ENCODE measurements at places on chromosomes 2 and 18.

- DNase-seq: no peak
These were observed 2.1 kb downstream of the TMEM247 start for GRCh38 chr2:46481198-46482193.

GRCh38 chr2:189163889-189164288 is 15.7 kb downstream of the COL5A2 start:
- no peak for DNase-seq

GRCh38 chr18:70288171-70288850 is 534 bp upstream of the SOCS6 start:
- DNase-seq: no peak

GRCh38 chr2:64145714-64146113 is 1.5 kb upstream of the PELI1 start:
- DNase-seq: no peak

GRCh38 chr2:12169721-12170120 is 423.3 kb downstream of the LPIN1 start:
- no peak for DNase-seq

GRCh38 chr2:102103992-102104871 is 38.3 kb upstream of the IL1R1 start:
- peak; percentile 32 for DNase-seq

GRCh38 chr18:48786455-48787202 is 164.1 kb downstream of the SMAD7 start:
- DNase-seq: no peak

GRCh38 chr2:221134718-221135117 is 437.4 kb downstream of the EPHA4 start:
- DNase-seq: no peak

GRCh38 chr2:20868377-20868776 is 45.5 kb upstream of the LDAH start:
- no peak for DNase-seq

- peak; percentile 78 for DNase-seq
These were observed 21.2 kb downstream of the TEX44 start for GRCh38 chr2:231613663-231614558.

DNA sequence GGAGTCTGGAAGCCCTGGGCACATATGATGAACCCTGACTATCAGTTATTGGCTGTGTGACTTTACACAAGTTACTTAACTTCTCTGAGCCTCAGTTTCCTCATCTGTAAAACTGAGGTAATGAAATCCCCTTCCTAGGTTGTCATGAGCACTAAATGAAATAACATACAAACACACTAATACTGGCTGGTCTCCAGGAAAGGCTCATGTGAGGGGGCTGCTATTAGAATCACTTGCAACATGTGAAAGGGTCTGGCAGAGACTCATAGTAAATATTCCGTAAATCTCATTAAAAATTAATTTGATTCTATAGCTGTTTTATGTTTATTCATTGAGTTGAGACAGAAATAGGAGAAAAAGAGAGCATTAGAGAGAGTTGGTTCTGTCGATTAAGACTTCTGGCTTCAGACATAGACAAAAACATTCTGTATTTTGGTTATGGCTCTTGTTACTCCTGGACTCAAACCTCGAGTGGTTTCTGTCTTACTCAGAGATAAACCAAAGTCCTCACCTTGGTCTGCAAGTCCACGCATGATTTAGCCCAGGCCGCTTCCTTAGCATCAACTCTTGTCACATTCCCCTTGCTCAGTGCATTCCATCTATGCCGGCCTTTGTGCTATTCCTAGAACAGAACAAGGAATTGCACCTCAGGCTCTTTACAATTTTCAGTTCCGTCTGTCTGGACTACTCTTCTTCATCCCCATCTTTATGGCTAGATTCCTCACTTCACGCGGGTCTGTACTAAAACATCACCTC is 139.1 kb downstream of the NXPH2 start:
- DNase-seq: no peak

GRCh38 chr2:160308915-160309314 is 108.8 kb upstream of the ITGB6 start:
- no peak for DNase-seq

DNA sequence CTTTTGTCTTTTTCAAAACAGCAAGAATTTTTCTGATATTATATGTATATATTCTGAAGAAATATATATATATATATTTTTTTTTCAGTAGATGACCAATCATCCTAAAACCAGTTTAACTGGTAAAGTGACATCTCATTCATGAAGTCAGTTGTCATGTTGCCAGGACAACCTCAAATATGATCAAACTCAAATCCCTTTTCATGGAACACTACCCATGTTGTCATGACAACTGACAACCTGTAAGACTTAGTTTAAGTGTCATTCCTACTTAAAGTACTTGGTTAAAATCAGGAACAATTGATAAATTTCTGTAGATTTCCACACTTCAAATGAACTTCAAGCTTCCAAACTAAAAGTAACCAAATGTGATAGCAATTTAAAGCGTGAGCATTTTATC is 101.8 kb upstream of the ERBB4 start:
- DNase-seq: no peak

- no peak for DNase-seq
These were observed 10.9 kb upstream of the INO80D start for GRCh38 chr2:206096876-206097275.

DNA sequence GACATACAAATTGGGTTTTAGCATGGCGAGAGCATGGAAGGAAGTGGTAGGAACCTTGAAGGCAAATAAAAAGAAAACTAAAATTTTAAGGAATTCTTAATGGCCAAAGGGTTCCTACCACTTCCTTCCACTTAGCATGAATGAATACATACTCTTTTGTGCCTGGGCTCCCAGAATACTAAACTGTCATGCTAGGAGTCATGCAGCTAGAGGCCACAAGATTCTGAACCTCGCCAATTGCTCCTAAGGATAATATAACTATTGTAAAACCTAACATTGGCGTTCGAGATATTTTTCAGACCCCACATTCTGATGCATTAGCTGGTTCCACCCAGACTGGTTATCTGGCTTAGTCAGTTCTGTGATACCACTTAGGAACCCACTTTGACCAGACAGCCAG is 38.6 kb upstream of the ARHGAP25 start:
- no peak for DNase-seq

DNA sequence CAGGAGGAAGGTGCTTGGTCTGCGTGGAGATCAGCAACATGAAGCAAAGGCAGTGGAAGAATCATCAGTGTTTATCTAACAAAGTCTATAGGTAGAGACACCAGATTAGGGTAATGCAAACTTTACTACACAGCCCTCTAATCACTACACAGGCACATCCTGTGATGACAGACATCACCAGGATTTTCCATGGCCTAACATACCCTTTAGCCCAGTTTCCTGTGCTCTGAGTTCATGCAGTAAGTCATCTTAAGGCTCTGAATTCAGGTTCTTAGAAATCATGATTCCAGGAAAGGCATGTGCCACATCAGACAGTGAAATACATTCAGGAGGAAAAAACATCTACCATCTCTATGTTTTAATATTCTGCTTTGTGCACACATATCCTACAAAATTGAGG is 708.5 kb upstream of the SLC8A1 start:
- no peak for DNase-seq

GRCh38 chr2:9782197-9782719 is 61.0 kb upstream of the TAF1B start:
- DNase-seq: no peak

DNA sequence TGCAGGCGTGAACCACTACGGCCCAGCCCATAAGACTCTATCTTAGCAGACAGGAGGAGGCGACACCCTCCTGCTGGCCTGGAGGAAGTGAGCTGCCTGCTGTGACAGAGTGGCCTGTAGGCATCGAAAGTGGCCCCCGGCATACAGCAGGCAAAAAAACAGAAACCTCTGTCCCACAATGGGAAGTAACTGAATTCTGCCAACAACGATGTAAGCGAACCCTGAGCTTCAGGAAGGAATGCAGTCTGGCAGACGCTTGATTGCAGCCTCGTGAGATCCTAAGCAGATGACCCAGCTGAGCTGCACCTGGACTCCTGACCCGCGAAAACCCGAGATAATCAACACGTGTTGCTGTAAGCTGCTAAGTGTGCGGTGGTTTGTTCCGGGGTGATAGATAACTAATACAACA is 13.6 kb downstream of the MRO start:
- DNase-seq: no peak

- no peak for DNase-seq
These were observed 4.4 kb downstream of the ANKRD23 start for GRCh38 chr2:96839293-96839874.

DNA sequence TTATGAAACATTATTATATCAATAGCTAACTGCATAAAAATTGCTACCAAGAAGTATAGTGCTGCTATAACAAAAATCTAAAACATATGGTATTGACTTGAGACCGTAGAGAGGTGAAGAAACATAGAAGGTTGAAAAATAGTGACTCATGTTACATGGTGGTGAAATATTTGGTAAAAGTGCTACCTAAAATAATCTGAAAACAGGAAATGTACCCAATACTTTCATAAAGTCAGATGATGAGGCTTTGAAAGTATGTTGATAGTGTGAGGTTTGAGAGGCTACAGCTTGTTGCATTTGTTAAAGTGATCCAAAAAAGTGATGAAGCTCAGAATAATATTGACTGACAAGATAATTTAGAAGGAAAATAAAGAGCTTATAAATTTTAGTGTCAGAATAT is 718.7 kb upstream of the SLC8A1 start:
- no peak for DNase-seq

- DNase-seq: no peak
These were observed 458.7 kb upstream of the CNTNAP5 start for GRCh38 chr2:123566291-123566946.

DNA sequence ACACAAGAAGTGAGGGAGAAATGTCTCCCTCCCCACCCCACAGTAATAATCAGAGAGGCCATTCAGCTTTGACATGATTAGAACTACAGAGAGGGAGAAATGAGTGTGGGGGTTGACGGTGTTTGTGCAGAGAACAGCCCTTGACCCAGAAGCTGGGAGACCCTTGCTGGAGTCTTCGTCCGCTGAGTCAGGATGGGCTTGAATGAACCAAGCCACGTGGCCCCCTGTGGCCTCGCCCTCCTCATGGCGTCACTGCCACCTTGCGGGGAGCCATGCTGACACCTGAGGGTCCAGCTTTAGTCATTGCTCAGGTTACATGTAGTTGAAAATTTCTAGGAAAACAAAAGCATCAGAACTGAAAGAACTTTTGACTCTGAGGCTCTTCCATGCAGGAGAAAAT is 101.2 kb downstream of the DGKD start:
- no peak for DNase-seq

DNA sequence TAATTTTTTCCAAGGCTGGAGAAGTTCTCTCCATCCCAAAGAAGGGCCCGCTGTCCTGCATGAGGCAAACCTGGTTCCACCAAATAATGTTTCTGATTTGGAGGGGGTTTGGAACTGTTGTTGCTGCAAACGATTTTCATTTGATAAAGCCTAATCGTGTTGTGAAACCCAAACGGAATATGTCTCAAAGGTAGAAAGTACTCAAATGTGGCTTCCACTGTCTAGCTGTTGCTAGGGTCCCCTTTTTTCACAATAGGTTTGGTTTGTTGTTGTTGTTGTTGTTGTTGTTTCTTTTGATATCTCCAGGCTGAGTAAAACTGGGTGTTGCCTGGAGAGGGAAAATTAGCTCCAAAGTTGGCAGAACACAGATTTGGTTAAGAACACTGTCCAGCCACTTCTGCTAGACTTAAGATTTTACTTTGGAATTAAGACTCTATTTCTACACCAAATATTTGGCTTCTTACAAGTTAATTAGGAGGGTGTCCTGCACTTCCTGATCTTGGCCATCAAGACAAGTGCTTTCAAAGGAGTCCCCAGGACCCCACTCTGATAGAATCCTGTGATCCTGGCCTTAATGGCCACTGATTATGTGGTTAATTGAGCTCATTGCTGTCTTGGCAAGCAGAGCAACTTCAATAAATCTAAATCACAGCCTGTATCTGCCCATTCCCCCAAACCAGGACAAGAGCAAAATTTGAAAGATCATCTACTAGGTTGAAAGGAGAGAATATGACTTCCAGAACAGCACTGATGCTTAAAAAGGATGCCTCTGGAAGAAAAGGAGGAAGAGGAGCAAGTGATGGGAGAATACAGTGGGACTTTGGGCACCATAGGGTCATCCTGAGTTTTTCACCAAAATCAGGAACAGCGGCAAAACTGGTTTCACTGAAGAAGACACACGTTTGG is 3.3 kb upstream of the HOXD13 start:
- DNase-seq: no peak

DNA sequence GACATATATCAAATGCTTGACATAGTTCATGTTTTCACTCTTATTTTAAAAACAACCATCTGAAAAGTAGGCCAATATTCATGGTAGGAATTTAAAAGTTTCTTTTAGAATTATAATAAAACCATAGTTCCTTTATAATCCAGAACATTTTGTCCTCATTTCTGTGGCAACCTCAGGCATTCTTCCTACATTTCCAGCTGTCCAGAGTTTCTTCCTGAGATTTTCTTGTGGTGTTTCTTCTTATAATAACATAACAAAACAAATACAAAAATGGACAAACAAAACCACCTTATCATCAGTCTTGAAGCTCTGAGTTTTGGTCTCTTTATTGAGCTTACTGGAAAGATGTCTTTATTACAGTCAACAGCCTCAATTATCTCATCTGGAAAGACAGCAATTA is 2028.6 kb upstream of the CELF4 start:
- DNase-seq: no peak

- DNase-seq: no peak
These were observed 27.2 kb upstream of the STAT4 start for GRCh38 chr2:191177751-191178736.

DNA sequence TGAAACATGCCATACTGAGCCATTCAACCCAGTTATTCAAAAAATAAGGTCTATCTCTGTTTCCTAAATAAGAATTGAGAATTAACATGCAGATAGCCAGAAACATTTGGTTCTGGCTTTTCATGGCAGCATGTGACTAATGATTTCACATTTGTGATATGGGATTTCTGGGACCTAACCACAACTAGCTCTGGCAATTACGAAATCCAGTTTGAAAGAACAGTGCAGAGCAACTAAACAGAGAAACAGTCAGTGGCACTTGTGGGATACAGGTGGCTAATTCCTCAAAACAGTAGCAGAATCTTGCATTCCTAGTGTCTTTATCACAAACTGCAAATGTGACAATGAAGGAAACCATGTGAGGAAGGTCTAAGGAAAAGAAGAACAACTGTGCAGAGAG is 637.8 kb upstream of the CHAC2 start:
- no peak for DNase-seq

- DNase-seq: no peak
These were observed 73.8 kb downstream of the HDAC4 start for GRCh38 chr2:239326831-239327535.

DNA sequence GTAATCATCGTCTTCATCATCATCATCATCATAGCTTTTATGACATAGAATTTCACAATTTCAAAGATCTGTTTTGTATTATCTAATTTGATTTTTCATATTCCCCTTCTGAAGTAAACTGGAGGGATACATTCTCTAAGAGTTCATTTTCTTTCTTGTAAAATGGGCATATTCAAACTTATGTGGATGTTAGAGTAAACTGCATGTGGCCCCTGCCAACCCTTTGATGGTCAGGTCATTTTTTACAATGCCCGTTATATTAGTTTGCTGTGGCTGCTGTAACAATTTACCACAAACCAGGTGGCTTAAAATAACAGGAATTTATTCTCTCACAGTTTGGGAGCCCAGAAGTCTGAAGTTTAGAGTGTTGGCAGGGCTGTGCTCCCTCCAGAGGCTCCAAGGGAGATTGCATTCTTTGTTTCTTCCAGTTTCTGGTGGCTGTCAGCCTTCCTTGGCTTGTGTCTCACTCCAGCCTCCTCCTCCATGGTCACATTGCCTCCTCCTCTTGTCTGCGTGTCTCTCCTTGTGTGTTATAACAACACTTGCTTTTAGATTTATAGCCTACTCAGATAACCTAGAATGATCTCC is 127.5 kb upstream of the MMADHC start:
- DNase-seq: peak; percentile 5

Measured in GDM1 (cell line).